NCI-H1930 (cell line): ENCODE measurements at places on chromosomes 1 and 21.

DNA sequence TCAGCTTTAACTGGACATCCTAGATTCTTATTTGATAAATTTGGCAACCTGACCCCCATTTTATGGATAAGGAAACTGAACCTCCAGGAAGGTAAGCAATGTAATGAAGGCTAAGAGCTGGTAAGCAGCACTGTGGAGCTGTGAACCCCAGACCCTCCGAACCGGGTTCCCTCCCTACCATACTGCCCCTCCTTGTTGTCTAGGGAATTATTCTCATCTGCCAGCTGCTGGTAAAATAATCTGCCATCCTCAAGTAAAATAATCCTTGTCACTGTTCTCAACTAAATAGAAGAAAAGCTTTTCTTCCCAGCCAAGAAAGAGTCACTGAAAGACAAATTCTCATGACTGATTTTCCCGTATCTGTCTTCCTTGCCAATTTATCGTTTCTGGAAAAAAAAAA, 55.8 kb upstream of the PRDX6 start:
- no peak for DNase-seq

DNA sequence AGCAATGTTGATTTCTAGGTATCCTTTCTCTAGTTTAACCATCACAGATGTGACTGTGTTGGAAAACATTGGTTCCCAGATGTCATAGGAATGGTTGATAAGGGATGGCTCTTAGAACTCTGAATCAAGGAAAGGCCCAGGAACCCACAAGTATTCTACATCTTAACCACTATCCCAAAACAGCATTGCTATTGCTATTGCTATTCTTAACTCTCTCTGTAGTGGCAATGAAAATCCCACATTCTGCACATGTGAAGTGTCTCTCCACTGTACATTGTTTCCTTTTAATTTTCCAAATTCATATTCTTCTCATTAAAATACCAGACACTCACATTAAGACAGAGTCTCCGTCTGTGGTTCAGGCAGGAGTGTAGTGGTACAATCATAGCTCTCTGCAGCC, 420.4 kb upstream of the RUNX1 start:
- no peak for DNase-seq

GRCh38 chr1:24383381-24383940, 30.1 kb downstream of the STPG1 start:
- DNase-seq, result no peak

- no peak for DNase-seq
Measured at GRCh38 chr21:45632160-45632559, 11.4 kb upstream of the PCBP3 start.

DNA sequence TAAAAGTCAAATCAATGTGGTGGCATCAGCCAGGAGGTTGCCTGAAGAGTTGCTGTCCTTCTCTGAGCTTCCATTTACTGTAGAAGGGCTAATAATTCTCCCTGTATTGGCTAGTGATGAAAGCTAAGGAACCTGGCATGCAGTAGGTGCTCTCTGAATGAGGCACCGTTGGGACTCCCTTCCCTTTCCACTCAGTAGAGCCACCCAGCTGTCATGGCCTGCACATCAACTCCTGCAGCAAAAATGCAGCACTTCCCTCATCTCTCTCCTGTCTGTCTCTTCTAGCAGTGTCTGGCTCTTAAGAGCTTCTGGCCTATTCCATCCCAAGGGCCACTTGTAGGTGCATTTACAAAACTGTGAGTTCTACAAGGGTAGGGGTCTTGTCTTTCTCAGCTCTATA, 369.0 kb downstream of the MATN1 start:
- DNase-seq, result no peak
